ENCODE measurements at places on chromosomes 6 and 20.

DNA sequence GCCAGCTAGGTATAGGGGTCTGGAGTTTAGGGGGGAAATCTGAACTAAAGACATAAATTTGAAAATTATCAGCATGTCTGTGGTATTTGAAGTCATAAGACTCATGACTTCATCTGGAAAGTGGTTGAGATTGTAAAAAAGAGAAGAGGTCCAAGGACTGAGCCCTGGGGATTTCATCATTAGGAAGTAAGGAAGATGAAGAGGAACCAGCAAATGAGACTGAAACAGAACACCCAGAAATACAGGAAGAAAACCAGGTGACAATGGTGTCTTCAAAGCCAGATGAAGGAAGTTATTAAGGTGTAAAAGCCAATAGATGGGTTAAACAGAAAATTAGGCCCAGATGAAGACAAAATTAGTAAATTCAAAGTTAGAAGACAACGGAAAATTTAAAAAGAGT, 49.1 kb upstream of the UBR2 start:
- no peak for DNase-seq

GRCh38 chr6:6695625-6696276, 107.2 kb downstream of the LY86 start:
- no peak for DNase-seq

GRCh38 chr6:71197780-71198179, 90.8 kb upstream of the OGFRL1 start:
- no peak for DNase-seq

DNA sequence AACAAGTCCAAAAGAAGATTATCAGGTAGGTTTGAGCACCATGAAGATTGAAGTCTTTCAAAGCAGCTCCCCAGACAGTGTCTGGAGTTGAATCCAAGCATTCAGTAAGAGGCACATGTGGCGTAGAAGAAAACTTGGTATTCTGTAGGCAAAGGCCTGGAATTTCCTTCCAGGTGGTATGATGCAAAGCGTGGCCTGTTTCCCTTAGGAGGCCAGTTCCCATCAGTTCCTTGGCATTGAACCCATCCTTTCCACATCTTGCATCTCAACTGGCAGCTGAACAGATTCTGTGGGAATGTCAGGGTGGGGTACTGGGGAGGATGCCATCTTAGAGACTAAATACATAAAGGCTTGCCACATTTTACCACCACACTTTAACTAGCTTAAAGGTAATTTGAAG, 516.0 kb downstream of the BTBD3 start:
- DNase-seq, result no peak

- DNase-seq, result no peak
Observed at GRCh38 chr20:59123011-59123677, 40.5 kb upstream of the ZNF831 start.

- no peak for DNase-seq
Observed at GRCh38 chr20:36367907-36368799, 62.0 kb downstream of the DLGAP4 start.

DNA sequence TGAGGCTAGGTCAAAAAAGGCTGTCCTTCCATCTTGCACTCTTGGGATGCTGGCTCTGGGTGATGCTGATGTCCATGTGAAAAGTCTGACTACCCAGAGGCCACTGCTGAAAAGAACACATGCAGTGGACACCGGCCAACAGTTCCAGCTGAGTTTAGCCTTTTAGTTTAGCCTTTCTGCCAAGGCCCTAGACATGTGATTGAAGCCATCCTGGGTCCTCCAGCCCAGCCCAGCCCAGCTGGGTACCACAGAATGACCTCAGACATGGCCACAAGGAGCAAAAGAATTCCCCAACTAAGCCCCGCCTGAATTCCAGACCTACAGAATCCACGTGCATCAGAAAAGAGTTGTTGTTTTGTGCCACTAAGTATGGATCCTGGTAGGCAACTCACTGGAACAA, 17.4 kb downstream of the PIGT start:
- DNase-seq, result no peak

DNA sequence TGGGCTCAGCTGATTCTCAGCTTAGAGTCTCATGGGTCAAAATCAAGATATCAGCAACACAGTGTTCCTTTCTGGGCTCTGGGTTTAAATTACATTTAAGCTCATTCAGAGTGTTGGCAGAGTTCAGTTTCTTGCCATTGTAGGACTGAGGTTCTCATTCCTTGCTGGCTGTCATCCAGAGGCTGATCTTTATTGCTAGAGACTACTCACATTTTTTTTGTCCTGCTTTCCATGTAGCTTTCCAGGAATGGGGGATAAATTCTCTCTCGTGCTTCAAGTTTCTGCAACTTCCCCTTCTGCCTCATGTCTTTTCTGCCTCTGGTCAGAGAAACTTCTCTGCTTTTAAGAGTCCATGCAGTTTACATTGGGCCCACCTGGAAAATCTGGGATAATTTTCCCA, 86.9 kb downstream of the RFX6 start:
- DNase-seq, result no peak

DNA sequence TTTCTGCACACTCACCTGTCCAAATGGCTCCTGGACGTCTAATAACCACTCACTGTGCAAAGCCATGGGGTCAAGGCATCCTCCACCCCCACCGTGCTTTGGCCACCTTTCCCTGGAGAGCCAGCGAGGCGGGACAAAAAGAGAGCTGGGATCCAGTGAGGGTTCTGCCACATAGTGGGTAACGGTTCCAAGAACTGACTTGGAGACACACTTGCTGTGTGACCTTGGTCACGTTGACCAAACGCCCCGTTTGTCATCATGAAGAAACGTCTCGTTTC, 287.2 kb downstream of the TFAP2C start:
- DNase-seq, result no peak

DNA sequence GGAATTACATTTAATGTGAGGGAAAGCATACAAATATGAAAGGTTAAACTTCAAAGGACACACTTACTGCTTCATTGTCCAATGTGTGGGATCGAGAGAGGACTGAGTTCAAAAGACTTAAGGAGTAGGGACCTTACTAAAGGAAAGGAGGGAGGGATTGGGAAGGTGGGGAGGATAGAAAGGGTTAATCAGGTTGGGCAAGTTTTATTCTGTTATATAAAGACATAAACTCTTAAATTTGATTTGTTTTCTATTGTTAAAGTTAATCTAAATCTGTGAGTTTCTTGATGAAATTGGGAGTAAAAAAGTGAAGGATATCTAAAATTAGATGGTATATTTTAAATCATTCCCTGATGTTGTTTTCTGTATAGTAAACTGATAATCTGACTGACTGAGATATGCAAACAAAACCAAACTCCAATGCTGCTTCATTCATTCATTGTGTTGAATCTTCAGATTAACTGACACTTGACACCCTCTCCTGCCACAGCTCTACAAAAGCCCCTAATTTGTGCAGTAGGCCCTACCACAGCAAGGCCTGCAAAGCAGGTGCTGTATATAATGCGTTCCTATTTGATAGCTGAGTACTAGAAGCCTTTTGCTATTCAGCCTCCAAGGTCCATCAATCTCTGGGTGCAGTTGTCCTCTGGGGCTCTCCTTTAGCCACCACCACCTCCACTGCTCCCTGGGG, 1.3 kb upstream of the UBE2J1 start:
- no peak for DNase-seq

GRCh38 chr6:136427378-136427717, 122.9 kb downstream of the MAP7 start:
- no peak for DNase-seq

GRCh38 chr6:21615504-21615903, 22.0 kb downstream of the SOX4 start:
- no peak for DNase-seq

GRCh38 chr6:54737247-54737646, 109.3 kb upstream of the FAM83B start:
- DNase-seq, result no peak

DNA sequence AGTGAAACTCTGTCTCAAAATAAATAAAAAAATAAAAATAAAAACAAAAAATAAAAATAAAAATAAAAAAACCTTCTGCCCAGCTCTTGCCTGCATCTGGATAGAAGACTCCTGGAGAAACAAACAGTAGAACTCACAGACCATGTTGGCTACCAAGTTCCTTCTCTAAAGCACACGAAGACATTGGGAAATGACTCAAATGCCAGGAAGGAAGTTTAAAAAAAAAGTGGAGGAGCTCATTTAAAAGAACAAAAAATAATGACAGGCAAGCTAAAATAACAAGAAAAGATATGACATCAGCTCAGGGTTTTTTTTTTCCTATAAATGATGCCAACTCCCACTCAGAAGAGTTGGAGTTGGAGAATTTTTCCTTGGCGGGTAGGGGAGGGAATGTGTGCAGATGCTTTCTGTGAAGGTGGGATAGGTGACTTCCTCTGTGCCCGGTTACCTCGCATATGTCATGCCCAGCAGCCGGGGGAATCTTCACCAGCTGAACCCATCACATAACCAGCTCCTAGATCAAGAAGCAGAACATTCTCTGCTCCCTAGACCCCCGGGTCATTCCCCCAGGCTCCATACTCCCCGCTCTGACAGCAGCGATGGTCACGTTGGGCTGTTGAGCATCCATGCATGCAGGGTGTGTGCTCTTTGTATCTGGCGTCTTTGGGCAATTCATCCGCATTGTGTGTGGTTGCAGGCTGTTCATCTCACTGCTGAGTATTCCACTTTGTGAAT, 17.3 kb upstream of the CD93 start:
- DNase-seq, result no peak

DNA sequence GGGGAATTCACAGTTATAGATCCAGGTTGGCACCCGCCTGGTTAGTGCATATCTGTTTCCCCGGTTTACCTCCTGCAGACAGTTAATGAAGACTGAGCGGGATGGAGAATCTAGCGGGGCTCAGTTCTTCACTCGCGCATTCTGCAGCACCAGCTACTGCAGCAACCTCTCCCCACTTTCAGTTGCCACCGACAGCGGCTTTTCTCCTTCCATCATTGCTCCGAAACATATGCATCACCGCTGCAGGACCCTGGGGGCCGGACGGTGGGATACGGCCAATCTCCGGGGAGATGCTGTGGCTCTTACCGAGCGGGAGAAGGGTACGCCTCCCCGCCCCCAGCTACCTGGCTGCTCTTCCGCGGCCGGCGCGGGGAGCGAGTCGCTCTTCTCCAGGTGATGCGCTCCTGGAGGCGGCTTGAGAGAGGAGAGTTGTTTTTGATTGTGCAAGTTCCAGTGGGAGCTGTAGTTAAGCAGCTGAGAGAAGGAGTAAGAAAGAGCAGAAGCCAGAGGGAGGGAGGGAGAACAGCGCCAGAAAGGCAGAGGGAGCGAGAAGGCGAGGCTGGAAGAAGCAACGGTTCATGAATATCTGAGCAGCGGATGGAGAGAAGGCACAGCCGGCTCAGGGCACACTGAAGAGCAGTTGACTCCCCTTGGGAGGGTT, at the start of gene SGK1:
TSS of gene SGK1 (minus strand) at position 642 of the 661 bp plus-strand sequence. CDS start 652 bp downstream, outside the sequence.
- no peak for DNase-seq

DNA sequence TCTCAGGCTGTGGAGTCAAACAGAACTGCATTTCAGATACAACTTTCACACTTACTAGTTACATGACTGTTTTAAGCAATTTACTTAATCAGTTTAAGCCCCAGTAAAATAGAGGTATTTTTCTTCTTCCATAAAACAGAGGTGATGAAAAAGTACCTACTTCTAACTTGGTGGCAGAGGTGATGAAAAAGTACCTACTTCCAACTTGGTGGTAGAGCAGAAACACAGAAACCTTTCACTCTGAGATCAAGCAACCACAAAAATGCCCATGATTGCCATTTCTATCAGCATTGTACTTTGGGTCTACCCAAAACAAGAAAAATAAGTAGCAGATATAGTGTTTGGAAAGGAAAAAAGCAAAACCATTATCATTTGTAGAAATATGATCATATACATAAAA, 148.7 kb downstream of the OPRM1 start:
- no peak for DNase-seq

DNA sequence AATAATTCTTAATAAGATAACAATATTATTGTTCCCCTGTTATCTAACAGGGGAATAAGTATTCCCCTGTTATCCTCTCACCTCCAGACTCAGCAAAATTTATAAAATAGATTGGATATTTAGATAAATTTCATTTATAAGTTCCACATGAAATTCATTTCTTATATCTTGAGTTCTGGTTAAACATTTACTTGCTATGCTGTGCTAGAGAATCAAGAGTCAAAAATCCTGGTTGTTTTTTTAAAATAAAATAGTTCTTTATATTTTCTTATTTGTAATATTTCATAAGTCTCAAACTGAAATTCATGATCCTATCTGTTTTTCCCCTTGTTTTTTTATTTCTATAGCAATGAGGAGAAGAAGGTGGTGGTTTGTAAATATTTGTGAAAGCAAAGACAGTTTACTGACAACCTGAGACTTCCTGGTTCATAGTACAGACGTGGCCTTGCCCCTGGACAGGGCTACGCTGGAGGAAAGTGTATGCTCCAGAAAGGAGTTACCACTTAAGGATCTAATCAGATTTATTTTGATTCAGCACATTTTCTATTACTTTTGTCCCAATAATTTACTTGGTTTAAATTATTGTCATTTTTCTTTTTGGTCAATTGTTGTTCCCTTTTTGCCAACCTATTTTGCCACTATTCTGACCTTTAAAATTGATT, 37.8 kb upstream of the MARCKS start:
- no peak for DNase-seq

- no peak for DNase-seq
Observed at GRCh38 chr6:2232445-2232844, 13.0 kb downstream of the GMDS start.

DNA sequence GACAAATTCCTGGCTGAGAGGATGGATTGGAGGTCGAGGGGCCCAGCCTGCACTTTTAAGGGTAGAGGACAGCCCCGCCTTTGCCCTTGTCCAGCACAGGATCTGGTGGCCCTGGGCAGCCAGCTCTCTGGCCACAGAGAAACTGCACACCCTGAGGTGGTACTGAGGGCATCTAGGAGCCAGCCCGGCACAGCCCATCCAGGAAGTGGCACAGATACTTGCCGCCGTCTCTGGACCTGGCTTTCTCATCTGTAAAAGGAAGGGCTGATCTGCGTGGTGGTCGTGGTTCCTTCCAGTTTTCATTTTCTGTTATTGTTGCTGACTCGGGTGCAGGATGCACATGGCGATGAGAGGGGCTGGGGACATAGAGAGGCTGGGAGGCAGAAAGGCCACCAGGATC, 16.0 kb upstream of the SLC22A7 start:
- no peak for DNase-seq

- DNase-seq, result no peak
Observed at GRCh38 chr20:20480126-20480525, 112.2 kb downstream of the INSM1 start.

GRCh38 chr20:60066438-60066823, 108.2 kb downstream of the CDH26 start:
- DNase-seq, result no peak

DNA sequence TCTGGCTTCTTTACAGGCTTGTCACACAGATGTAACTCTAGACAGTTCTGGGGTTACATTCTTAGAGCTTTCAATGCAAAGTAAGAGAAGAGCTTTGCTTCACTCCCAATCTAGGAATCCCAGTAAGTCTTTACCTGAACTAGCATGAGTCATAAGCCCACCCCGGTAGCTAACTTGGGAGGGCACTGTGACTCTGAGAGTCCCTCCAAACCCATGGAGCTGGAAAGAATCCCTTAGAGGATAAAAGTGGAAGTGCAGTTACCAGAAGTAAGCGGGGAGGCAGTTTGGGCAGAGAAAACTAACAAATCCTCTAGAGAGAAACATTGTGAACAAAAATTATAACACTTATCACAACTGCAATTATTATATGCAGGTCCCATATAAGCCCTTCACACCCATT, 84.0 kb upstream of the SMLR1 start:
- DNase-seq, result no peak

- DNase-seq, result no peak
Observed at GRCh38 chr6:132713352-132714134, at the start of gene VNN1. Gene VNN1, minus strand, starts transcription at chr6:132714055. Its CDS starts 20 bp downstream, at chr6:132714035.
